ENCODE measurements at places on chromosomes 7 and 10.

DNA sequence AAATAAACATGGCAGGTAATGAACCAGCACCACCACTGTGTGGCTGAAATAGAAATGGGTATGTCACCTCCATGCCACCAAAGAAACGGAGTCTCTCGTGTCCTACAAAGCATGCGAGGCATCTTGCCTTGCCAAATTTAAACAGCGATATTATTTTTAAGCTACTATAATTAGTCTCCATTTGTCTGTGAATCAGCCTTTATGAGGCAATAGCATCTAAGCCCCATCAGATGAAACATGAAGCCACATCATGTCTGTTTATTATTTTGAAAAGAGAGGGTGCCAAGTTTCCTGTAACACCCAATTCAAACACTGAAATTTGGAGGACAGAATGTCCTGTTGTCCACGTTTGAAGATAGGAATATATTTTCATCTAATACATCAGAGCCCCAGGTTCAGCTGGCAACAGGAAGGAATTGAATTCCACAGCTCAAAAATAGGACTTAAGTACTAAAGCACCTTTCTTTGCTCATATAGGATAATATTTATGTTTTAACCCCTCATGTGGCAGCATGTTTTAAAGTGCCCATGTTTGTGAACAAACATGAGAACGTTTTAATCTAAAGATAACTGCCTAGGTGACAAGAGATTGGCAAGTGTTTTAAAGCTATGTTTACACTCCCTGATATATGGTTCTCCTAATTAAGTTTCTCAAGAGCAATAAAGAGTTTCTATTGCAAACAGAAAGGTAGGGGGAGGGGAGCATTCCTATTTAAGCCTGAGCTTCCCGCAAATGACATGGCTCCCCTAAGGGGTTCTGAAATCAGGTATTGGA is 86.8 kb downstream of the SORBS1 start:
- DNase-seq = no peak

DNA sequence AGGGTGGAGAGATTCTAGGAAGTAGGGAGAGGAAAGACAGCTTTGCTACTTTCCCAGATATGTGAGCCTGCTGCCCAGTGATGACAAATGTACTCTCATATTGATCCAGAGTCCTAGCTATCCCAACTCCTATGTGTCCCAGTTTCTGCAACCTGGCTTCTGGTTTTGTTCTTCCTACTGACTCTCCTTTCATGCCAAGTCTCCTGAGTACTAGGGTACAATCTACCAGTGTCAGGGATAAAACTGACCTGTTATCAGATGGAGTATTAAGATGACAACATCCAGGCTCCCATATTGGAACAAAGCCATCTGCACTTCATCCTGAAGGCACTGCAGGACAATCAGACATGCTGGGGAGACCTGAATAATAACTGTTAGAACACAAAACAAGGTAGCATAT is 233.7 kb upstream of the PHYHIPL start:
- DNase-seq = no peak

GRCh38 chr7:134651991-134652390 is 5.3 kb downstream of the BPGM start:
- no peak for DNase-seq

DNA sequence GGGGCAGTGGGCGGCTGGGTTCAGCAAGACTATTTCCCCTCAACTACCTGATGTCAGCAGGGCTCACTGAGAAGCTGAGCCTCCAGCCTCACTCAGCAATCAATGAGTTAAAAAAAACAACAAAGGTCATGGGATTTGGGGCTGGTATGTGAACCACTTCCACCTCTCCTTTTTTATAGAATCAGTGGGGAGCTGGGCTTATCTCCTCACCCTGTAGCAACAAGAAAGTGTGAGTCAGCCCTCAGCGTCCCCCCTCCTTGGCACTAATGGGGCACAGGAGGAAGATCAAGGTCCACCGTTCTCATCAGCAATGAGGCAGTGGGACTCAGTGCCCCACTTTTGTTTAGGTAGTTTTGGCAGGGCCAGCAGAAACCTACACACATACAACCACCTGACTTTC is 823.5 kb upstream of the POM121L12 start:
- DNase-seq = no peak

DNA sequence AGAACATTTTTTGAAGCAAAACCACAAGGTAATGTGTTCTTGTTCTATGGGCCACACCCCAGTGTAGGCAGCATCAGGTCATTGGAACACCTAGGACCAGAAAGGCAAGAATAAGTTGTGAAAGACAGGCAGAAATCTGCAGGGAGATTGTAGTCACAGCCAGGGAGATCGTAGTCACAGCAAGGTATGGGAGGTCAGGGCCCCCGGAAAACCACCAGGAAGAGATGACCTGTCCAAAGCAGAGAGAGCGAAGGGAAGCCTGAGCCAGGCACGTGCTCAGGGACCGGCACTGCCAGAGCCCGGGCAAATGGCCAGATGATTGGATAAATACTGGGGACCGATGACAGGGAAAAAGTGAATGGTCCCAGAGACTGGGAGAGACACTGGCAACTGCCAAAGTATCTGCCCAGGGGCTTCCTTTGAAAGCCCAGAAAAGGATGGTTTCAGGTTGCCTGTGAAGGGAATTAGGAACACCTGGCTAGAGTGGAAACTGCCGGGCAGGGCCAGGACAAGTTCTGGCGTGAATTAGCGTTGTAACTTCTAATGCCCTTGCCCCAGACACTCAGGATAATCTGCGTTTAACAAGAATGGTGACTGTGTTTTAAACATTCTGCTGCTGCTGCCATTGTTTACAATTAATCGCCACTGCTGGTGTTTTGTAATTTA is 3.9 kb upstream of the NOBOX start:
- DNase-seq = no peak

DNA sequence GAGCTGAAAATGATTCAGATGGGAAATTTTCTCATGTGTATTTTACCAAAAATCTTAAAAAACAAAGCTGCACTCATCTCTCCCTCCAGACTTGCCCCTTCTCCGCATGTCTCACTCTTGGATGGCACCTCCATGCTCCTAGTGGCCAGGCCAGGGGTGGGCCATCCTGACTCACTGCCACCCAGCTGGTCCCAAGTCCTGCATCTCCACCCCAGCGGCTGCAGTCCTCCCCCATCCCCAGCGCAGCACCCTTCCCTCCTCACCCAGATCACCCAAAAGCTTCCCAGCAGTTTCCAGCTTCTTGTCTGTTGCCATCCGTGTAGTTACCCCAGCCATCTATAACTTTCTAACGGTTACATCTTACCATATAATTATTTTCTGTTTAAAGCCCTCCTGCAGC is 53.0 kb upstream of the INSIG1 start:
- DNase-seq = no peak

- no peak for DNase-seq
Measured at GRCh38 chr7:78571292-78571691, 772.7 kb downstream of the PHTF2 start.

DNA sequence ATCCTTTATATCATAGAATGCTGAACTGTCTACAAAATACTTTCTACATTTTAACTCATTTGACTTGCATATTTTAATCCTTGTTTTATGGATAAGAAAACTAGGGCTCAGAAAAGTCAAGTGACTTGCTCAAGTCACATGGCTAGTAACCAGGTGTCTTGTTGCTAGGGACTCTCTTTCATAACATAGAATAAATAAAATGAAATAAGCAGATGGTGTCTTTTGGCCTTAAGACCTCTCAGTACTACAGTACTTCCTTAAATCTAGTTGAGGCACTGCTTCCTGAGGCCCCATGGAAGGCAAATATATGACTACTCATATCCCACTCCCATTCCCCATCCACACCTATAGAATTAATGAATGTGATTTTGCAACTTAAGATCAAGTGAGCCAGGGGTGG is 87.9 kb downstream of the CDK6 start:
- no peak for DNase-seq

GRCh38 chr7:32860090-32860489 is 31.5 kb downstream of the KBTBD2 start:
- DNase-seq = no peak

- DNase-seq = peak; percentile 4
Measured at GRCh38 chr10:71161425-71161824, 50.9 kb upstream of the UNC5B start.

GRCh38 chr10:94194256-94194655 is 168.5 kb downstream of the NOC3L start:
- no peak for DNase-seq

DNA sequence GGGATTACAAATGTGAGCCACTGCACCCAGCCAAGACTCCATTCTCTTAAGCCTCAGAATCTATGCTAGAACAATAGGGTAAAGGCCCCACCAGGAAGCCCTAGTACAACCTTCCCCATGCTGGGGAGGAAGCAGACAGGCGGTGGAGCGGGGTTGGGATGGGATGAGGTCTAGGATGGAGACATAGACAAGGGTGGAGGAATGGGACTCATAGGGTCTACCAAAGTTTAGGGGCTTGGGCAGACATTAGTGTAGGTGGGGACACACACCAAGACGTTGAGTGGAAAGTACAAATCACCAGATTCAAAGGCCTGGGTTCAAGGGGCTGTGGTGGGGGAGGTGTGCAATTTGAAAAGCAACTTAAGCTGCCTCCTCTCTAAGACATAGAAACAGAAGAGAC is 19.3 kb downstream of the PRSS2 start:
- no peak for DNase-seq

DNA sequence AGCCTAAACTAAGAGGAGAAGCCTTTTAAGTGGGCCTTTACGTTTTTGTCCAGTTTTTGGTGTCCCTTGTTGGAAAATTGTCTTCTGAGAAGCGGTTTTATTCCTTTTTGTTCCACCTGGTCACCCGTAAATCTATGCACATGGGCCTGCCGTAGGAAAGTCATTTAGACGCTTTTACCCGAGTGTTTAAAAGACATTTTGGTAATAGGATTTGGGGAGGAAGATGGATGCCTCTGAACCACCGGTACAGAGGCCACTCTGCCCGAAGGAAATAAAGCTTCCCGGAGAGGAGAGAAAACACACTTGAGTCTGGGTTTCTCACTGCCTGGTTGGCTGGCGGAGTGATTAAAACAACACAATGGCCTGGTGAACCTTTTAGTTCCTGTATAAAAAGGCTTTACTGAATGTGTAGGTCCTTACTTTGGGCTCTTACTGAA is 760 bp downstream of the THNSL1 start:
- DNase-seq = no peak
